ENCODE measurements at places on chromosomes 16 and 17.

DNA sequence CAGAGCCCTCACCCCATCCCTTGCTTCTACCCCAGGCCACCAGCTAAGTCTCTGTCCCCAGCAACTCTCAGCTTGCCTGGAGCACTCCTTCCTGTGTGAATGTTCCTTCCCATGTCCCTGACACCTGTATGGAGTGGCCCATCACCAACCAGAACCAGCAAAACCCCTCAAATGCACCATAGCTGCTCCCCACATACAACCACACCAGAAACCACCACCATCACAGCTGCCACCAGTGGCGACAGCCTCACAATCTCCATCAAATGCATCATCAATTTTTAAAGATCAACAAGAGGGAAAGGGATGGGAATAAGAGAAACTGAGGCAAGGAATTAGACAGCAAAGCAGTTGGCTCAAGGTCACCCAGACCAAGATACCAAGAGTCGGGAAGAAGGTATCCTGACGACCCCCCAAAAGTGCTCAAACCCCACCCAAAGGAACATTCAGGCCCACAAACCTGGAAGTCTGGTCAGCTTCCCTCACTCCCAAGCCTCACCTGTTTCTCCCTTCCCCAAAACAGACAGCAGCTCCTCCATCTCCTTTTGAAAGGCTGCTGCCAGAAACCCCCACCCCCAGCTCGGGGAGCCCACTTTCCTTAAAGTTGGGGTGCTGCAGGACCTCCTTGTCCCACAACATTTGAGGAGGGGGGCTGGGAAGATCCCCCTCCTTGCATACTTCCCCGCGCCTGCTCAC lies 1.8 kb downstream of the SRCIN1 start:
- no peak for ATAC-seq

- no peak for ATAC-seq
Measured at GRCh38 chr16:83973581-83974385, 5.7 kb downstream of the NECAB2 start.

- ATAC-seq = no peak
Measured at GRCh38 chr17:55605705-55606487, 94.6 kb upstream of the SMIM36 start.

DNA sequence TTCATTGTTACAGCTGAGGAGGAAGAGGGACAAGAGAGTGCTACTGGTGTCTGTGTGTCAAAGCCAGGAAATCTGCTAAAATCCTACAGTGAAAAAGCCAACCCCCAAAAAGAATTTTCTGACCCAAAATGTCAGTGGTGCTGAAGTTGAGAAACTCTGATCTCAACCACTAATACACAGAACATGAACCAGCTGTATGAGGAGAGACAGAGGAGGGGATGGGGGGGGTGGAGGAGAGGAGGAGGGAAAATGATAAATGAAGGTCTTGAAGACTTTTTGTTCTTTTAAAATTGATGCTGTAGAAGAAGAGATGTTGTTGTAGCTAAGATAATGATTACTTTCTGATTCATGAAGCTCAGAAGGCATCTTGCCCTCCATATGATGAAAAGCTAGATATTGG lies 27.4 kb upstream of the CDRT4 start:
- no peak for ATAC-seq

- ATAC-seq = no peak
Measured at GRCh38 chr17:47873200-47874090, 22.5 kb upstream of the SP6 start.

GRCh38 chr16:79628988-79629387 lies 28.5 kb upstream of the MAF start:
- ATAC-seq = no peak

- no peak for ATAC-seq
Measured at GRCh38 chr16:77077256-77077922, 113.6 kb upstream of the MON1B start.

GRCh38 chr16:78761427-78761826 lies 662.0 kb downstream of the WWOX start:
- ATAC-seq = no peak

DNA sequence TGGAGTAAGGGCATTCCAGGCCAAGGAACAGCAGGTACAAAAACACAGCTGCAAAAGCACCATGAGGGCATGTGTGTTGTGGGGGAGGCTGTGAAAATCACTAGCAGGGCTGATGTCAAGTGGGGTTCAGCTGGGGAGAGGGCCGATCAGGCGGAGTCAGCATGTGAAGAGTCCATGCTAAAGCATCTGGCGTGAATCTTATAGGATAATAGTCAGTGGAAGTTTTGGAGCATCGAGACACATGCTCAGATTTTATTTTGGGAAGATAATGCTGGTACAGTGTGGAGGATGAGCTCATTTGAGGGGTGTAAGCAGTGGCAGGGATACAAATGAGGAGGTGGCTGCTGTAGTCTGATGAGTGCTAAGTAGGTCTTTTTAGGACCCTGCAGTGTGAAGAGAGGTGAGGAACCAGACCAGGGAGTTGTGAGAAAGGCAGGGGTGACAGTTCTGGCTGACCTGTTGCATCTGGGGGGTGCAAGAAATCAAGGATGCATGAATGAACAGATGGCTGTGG lies 30.3 kb downstream of the MMD start:
- no peak for ATAC-seq

DNA sequence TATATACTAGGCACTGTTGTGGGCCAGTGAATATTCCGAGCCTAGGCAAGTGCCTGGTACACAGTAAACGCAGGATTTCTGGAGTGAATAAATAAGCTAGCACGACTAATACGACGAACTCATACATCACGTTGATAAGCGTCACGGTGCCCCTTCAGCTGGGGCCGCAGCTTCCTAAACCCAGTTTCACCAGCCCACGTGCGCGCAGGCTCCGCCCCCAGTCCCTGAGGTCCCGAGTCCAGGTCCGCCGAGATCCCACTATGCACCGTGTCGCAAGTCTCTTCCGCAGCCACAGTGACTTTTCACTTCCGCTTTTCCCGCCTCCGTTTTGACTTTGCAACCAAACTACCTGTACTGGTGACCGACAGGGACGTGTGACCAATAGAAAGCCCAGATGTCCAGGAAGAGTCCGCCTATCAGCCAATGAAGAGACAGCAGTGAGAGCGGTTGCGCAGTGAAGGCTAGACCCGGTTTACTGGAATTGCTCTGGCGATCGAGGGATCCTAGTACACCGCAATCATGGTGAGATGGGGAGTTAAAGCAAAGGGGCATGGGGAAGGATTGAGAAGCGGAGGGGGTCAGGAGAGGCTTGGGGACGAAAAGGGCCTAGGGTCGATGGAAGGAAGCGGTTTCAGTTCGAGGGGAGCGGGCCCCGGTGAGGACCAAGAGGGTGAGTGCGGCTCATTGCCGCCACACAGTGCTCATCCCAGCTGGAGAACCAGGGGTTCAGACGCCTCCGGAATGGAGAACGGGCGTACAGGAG lies at the start of gene PSMB3:
Gene PSMB3 (plus strand): TSS at position 434 of the 763 bp plus-strand sequence. CDS start 86 bp downstream, at position 520.
- ATAC-seq = peak; percentile 84

DNA sequence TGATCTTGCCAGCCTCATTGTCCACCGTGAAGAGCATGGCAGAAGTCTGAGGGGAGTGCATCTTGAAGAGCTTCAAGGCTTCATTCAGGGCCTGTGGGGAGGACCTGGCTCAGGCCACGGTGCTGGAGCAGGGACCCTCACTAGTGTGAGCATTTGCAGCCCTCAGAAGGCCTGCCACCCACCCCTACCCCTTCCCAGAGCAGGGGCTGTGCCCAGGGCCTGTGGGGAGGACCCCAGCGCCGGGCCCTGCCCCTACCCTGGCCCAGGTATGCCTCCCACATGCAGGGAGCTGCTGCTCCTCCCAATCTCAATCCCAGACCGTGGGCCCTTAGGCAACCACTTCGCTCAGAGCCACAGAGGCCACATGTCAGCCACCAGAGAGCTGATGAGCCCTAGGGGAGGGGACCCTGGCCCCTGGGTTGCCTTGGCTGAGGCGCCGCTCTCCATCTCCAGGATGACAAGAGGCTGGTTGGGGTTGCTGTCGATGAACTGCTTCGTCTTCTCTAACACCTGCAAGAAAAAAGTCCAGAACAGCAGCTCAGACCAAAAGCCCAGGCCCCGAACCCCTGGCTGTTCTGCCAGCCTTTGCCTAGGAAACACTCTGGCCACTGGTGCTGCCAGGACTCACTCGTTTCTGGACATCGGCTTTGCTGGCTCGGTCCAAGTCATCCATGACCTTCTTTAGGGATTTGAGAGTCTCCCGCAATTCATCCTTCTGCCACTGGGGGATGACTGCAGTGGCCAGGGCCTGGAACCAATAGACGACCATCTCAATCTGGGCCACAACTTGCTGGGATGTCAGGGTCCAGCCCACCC lies 1.8 kb upstream of the EXOSC6 start:
- ATAC-seq = peak; percentile 43

GRCh38 chr16:89517128-89517527 lies 8.9 kb downstream of the SPG7 start:
- no peak for ATAC-seq

- peak; percentile 35 for ATAC-seq
Measured at GRCh38 chr16:30972872-30973271, 12.1 kb upstream of the HSD3B7 start.

DNA sequence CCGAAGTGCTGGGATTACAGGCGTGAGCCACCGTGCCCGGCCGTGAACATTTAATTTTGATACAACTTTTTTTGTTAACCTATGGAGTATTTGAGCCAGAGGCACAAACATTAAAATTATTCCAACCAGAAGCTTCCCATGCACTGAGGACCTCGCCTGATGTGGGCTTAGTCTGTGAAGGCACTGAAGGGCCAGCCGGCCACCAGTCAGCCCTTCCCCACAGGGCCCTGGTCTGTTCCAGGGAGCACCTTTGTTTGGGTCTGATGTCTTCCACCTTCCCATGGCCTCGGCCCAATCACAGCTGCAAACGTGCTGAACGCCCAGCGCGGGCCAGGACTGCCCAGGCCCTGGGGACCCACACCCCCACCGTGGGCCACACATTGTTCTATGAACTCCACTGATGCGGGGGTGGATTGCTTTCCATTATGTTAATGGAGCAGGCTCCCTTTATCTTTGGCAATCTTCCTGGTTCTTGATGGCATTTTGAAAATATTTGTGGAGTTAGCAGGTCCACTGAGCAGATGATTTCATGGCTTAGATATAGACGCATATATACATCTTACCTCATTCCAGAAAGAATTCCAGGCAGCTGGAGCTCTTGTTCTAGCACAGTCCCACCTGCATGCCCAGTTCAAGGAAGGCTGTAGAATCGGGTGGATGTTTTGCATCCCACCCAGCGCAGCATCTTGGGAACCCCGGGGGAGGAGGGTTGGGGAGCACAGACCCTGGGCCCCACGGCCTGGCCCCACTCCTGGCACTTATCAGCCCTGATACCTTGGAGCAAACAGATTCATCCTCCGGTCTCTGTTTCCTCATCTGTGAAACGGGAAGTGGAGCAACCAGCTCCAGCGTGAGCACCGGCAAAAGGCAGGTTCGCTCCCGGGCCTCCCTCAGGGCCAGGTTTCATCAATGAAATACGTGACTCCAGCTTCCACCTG lies 14.5 kb downstream of the SPIRE2 start:
- ATAC-seq = peak; percentile 95

GRCh38 chr17:66207936-66208335 lies 16.0 kb upstream of the CEP112 start:
- no peak for ATAC-seq

- peak; percentile 56 for ATAC-seq
Measured at GRCh38 chr17:1312261-1312870, 32.9 kb downstream of the TRARG1 start.

- no peak for ATAC-seq
Measured at GRCh38 chr17:66579556-66579955, 255.4 kb upstream of the CACNG5 start.

DNA sequence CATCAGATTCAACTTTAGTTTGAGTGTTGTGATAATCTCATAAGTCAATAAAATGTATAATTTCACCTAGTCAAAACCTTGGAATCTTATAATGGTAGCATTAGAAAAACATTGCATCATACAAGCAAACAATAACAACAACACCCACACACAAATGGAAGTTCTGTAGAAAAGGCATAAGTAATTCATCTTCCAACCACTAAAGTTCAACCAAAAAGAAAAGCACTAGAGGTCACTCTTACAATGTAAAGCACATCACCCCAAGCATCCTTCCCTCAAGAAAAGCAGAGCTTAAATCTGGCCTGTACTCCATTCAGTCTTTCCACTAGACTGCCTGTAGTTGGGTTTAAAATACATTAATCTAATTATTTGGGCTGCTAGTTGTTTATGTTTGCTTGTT lies 1.8 kb downstream of the CNTNAP4 start:
- no peak for ATAC-seq

DNA sequence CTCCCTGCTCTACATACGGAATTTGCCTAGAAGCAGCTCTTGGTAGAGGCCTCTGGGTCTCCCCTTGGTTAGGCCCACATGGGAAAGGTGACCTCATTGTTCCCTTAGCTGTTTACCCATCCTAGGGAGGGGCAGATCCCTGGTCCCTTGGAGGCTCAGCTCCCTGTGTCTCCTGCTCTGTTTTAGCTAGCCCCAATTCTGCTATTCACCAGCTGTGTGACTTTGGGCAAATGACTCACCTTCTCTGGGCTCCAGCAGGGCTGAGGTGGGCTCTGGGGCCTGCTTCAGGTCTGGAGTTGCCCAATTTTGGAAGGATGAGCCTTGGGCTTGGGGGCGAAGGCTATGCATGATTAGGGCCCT lies 3.9 kb downstream of the ABCC3 start:
- peak; percentile 41 for ATAC-seq
